Suppressor macrophage (primary cell): ENCODE measurements at places on chromosomes 12 and 14.
A peak's percentile ranks its signal among the peaks of the same experiment; 100 is the strongest.

- DNase-seq: no peak
Observed at GRCh38 chr12:42039577-42039976, 105.1 kb downstream of the GXYLT1 start.

GRCh38 chr12:92021666-92022035, 124.0 kb downstream of the BTG1 start:
- DNase-seq: no peak

DNA sequence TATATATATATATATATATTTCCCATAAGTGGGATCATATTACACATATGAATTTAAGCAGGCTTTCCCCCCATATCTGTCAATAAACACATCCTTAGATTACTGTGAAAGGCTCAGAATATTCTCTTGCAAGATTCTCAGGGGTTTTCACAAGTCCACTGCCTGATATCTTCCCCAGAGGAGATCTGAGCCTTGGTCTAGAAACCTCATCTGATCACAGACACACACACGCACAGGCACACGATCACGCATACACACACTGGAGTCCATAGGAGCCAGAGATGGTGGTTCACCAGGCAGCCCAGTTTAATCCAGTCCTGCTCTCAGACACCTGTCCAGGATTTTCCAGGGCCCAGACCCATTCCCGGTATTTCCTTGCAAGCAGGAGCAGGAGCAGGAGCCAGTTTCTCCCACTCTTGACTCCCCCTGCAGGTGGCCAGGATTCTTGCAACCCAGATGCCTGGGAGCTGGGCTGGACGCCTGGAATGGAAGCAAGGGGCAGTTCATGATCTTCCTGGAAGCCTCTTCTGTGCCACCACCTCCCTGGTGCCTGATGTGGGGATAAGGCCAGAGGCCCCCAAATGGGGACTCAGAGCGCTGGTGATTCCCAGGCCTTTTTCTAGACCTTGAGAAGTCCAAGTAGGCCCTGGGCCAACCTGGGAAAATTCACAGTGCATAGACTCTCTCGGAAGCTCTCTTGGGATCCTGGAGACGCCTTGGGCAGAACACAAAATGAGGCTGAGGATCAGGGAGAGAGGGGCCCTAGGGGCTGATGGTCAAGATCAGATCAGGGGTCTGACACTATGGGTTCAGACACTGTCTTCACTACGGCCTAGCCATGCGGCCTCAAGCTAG, 16.5 kb upstream of the KRT78 start:
- peak; percentile 76 for DNase-seq

DNA sequence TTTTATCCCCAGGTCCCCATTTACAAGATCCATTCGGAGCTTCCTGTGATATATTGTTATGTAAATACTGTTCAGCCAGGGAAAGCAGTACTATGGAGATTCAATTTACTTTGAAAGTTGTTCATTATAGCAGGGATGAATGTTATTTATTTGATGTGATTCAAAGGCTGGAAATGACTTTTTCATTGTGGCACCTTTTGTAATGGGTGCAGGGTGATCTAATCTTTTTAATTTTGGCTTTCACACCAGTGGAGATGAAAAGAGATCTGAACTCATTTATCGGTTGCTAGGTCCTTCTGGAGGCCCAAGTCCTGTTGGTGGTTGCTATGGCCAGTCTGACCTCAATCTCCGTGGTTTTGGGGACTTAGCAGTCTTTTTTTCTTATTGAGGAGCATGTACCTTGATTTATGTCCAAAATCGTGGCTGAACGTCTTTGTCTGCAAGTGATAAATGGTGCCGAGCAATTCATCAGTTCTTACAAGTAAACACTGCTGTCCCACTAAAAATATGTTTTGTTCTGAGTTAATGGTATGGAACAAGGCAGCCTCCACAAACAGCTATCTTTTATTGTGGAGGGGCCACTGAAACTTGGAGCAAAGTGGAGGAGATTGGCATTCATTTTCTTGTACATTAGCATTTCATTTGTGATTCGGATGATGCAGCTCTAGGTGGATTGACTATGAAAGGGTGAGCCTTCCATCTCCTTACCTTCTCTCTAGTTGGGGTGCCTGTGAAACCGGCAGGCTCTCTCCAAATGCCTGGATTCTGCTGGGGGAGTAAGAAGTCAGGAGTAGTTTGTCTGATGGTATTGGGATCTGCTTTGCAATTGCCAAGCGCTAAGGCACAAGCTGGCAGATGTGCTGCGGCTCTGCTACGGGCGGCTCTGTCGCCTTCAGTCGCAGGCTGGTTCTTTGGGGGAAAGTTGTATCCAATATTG, 2.0 kb downstream of the RMST start:
- no peak for DNase-seq

GRCh38 chr12:15677228-15677627, 112.0 kb downstream of the EPS8 start:
- no peak for DNase-seq

DNA sequence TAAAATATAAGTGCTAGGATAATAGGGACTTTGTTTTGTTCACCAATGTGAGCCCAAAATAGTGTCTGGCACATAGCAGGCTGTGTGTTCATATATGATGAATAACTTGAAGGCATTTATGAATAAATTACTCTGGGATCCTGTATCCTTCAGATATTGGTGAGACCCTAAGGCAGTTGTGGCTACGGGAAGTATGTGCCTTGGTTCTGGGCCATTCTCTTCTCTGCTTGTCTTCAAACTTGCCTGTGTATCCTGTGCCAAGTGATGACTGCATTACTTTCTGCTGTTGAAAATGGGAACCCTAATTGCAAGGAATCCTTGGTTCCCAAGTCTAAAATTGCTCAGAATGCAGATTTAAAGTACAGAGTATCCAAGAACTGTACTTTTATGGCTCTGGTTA, 67.6 kb upstream of the KTN1 start:
- DNase-seq: no peak

- DNase-seq: no peak
Observed at GRCh38 chr12:54592316-54592715, 3.9 kb upstream of the PPP1R1A start.

GRCh38 chr12:10241290-10241689, 28.6 kb downstream of the GABARAPL1 start:
- no peak for DNase-seq

- no peak for DNase-seq
Observed at GRCh38 chr14:47262801-47263200, 412.6 kb downstream of the MDGA2 start.

- DNase-seq: no peak
Observed at GRCh38 chr12:45285717-45286116, 69.8 kb downstream of the ANO6 start.

DNA sequence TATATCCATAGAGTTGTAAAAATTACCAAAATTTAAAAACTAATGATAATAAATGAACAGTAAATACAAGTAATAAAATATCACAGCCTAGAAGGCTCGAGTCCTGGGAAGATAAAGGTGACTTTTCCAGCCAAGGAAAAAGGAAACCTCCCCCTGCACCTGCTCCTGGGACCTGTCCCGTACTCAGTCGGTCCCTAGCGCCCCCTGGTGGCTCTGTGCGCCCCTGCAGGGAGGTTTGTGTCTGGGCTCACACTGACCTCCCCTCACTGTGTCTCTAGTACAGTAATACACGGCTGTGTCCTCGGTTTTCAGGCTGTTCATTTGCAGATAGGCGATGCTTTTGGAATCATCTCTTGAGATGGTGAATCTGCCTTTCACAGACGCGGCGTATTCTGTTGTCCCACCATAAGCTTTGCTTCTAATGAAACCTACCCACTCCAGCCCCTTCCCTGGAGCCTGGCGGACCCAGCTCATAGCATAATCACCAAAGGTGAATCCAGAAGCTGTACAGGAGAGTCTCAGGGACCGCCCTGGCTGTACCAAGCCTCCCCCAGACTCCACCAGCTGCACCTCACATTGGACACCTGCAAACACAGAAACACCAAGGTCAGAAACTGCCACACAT, 1030.4 kb downstream of the TMEM121 start:
- DNase-seq: peak; percentile 81

GRCh38 chr12:120713861-120714482, 3.7 kb downstream of the UNC119B start:
- peak; percentile 90 for DNase-seq

- DNase-seq: peak; percentile 29
Observed at GRCh38 chr14:68633131-68633991, 159.5 kb downstream of the ZFP36L1 start.

DNA sequence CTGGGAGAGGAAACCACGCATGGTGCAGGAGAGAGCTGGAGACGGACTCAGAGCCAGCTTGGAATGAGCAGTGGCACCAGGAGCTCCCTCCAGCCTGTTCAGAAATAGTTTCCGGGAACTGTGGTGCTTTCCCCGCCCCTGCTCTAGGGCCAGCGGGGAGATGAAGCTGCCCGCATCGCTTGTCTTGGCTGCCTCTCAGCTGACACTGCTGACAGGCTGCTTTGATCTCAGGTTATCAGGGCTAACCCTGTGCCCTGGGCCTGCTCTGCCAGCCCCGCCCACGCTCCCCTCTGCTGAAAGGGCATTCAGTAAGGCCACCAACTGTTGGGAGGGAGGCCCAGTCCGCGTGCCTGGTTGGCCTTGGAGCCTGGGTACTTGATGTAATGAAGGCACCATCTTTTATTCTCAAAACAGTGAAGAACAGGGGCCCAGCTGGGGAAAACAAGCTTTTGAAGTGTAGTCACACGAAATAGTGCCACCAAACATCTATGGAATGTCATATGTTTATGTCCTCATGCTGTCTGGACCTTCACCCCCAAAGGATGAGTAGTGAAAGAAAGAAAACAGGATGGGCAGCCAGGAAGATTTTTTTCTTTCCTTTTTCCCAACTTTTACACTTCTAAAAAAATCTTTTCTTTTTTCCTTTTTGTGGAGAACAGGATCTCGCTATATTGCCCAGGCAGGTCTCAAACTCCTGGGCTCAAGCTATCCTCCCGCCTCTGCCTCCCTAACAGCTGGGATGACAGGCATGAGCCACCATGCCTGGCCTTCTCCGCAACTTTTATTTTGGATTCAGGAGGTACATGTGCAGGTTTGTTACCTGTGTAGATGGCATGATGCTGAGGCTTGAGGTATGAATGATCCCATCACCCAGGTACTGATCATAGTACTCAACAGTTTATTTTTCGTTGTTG, 115.9 kb upstream of the TBX3 start:
- no peak for DNase-seq

DNA sequence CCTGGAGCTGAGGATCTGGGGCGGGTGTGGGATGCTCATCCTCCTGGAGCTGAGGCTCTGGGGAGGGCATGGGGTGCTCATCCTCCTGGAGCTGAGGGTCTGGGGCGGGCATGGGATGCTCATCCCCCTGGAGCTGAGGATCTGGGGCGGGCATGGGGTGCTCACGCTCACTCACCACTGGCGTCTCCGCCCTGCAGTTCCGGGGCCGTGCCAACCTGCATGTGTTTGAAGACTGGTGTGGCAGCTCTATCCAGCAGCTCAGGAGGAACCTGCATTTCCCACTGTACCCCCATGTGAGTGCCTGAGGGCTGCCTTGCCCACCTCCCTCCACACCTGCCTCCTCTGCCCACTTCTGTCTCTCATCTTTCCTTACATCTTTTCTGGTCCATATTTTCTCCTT, 84.4 kb downstream of the B4GALNT3 start:
- no peak for DNase-seq

GRCh38 chr12:124679533-124680371, 112.3 kb upstream of the NCOR2 start:
- peak; percentile 51 for DNase-seq

- no peak for DNase-seq
Observed at GRCh38 chr12:60853407-60853806, 1257.6 kb downstream of the SLC16A7 start.

GRCh38 chr14:50352584-50352983, 40.5 kb downstream of the DMAC2L start:
- DNase-seq: no peak

- no peak for DNase-seq
Observed at GRCh38 chr12:65609359-65609771, 214.9 kb upstream of the HMGA2 start.

GRCh38 chr14:93944348-93945069, 17.4 kb downstream of the FAM181A start:
- DNase-seq: no peak

DNA sequence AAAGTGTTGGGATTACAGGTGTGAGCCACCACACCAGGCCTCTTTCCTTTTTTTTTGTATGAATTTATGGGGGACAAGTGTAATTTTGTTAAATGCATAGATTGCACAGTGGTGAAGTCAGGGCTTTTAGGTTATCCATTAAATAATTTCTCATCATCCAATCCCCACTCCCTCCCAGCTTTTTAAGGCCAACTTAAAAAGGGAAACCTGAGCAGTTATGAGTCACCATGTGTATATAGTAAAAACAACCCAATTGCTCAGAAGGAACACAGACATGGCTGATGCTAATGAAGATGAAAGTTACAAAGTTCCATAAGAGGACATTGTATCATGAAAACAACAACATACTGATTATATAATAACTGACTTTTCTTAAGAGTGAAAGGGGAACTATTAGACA, 25.6 kb upstream of the ARID2 start:
- DNase-seq: no peak

GRCh38 chr12:10456856-10457255, 3.7 kb upstream of the KLRC1 start:
- no peak for DNase-seq

- no peak for DNase-seq
Observed at GRCh38 chr14:50070230-50070629, 46.1 kb downstream of the VCPKMT start.

GRCh38 chr14:63877550-63877939, 24.7 kb downstream of the SYNE2 start:
- no peak for DNase-seq

GRCh38 chr14:89618330-89618708, 201.3 kb upstream of the FOXN3 start:
- DNase-seq: peak; percentile 53

GRCh38 chr12:41485203-41485602, 297.1 kb downstream of the PDZRN4 start:
- DNase-seq: no peak

- DNase-seq: no peak
Observed at GRCh38 chr12:111840807-111841206, 1.2 kb upstream of the MAPKAPK5 start.

DNA sequence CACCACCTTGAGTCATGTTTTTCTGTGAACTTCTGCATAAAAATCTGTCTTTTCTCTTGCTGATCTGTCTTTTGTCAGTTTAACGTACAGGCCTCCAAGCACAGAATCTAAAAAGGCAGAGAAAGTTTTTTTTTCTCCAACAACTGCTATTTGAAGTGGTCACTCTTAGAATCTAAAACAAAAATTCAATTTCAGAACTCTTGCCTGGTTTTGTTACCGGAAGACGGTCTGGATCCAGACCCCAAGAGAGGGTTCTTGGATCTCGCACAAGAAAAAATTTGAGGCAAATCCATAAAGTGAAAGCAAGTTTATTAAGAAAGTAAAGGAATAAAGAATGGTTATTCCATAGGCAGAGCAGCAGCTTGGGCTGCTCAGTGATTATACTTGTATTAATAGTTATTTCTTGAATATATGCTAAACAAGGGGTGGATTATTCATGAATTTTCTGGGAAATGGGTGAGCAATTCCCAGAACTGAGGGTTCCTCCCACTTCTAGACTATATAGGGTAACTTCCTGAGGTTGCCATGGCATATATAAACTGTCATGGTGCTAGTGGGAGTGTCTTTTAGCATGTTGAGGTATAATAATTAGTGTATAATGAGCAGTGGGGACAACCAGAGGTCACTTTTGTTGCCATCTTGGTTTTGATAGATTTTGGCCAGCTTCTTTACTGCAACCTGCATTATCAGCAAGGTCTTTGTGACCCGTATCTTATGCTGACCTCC, 150.0 kb upstream of the PLEKHA5 start:
- DNase-seq: no peak

GRCh38 chr14:67729072-67729885, 27.6 kb downstream of the RDH12 start:
- no peak for DNase-seq
